GM13977 (cell line): ENCODE measurements at places on chromosomes 11 and 22.
A peak's percentile ranks its signal among the peaks of the same experiment; 100 is the strongest.

DNA sequence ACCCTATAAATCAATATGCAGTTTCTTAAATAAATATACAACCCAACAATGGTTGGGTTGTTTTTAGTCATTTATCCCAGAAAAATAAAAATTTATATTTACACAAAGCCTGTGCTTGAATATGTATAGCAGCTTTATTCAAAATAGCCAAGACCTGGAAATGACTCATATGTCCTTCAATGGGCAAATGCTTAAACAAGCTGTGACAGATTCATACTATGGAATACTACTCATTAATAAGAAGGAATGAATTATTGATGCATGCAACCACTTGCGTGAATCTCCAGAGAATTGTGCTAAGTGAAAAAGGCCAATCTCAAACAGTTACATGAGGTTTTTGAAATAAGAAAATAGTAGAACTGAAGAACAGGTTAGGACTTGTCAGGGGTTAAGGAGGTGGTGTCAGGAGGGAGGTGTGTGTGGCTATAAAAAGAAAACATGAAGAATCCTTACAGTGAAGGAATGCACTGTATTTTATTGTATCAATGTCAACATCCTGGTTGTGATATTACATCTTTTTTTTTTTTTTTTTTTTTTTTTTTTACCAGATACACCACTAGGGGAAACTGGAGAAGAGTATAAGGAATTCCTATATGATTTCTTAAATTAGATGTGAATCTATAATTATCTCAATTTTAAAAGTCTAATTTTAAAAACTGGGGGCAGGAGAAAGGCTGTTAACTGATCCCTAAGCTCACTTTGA is 82.4 kb upstream of the CD44 start:
- DNase-seq, result no peak

DNA sequence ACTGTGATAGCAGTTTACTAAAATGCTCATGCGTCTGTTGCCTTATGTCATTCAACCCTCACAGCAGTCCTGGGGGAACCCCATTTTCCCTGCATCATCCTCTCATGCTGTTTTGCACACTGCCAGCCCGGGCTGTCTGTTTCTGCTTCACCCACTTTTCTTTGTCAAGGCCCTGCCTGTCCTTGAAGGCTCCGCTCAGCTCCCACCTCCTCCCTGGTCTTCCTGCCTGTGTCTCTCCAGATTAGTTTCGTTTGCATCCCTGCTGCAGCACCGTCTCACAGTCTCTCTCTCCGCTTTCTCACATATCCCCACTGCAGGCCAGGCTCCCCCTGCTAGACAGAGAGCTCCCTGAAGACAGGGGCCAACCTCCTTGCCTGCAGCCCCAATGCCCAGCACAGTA is 29.9 kb downstream of the SERPINH1 start:
- DNase-seq, result no peak

DNA sequence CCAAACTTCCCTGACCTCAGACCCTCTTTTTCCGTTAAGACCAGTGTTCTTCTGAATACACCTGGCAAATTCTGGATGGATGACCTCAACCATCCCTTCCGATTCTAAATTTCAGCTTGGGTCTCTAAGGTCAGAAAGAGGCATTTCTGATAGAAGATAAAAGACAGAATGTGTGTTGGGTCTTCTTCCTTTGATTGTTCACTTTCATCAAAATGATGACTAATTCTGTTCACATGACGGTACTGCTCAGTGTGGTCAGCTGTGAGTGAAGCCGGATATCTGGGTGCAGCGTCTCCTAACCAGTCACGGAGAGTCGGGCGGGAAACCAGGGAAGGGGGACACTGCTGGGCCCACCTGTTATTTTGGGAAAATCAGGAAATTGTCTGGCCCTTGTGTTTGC is 151.6 kb upstream of the NAV2 start:
- no peak for DNase-seq

- DNase-seq, result no peak
Observed at GRCh38 chr22:44316393-44317122, 3.8 kb upstream of the SHISAL1 start.

GRCh38 chr11:121671283-121672168 is 218.8 kb upstream of the SORL1-AS1 start:
- no peak for DNase-seq

DNA sequence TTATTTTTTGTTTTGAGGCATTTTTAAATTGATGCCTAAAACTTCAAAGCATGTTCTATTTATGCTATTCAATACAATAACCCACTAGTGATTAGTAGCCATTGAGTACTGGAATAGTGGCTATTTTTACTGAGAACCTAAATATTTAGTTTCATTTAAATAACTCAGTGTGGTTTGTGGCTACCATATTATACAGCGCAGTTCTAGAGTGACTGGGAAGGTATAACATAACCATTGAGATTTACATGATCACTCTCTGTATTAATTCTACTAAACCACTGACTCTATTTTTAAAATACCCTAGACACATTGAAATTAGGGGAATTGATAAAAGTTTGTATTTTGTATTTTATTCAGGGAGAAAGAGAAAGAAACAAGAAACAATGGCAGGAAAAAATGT is 441.2 kb downstream of the CNTN5 start:
- no peak for DNase-seq

- DNase-seq, result no peak
Observed at GRCh38 chr11:19105011-19105410, 12.0 kb upstream of the ZDHHC13 start.

DNA sequence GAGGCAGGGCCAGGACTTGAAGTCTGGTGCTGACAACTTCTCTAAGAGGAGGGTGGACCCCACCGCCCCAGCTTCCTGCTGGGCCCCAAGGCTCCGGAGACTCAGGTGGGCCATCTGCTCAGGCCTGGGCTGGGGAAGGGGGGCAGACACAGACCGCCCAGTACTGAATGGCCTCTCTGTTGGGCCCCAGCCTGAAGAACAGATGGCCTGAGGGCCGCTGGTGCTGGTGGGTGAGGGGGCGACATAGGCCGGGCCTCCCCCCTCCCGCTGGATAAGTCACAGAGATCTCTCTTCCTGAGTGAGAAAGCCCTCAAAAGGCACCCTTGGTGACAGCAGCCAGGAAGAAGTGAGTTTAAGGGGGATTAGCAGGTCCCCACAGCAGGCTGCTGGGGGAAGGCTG is 12.5 kb upstream of the TP53I11 start:
- DNase-seq, result no peak

DNA sequence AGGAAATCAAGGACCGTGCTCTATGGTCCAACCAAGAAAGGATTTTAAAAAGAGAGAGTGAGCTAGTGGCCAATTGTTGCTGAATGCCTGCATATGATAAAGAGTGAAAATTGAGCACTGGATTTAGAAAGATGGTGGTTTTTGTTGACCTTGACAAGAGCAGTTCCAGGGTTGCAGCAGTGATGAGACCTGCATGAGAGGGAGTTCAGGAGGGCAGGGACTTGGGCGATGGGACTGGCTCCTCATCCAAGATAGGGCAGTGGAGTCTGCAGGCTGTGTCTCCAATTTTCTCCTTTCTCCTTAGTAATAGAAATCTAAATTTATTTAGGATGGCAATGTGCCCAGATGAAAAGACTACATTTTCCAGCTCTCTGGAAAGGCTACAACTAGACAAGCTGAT is 94.0 kb upstream of the B3GAT1 start:
- no peak for DNase-seq

- DNase-seq, result peak; percentile 86
Observed at GRCh38 chr11:69277074-69277809, 16.7 kb upstream of the MYEOV start.

DNA sequence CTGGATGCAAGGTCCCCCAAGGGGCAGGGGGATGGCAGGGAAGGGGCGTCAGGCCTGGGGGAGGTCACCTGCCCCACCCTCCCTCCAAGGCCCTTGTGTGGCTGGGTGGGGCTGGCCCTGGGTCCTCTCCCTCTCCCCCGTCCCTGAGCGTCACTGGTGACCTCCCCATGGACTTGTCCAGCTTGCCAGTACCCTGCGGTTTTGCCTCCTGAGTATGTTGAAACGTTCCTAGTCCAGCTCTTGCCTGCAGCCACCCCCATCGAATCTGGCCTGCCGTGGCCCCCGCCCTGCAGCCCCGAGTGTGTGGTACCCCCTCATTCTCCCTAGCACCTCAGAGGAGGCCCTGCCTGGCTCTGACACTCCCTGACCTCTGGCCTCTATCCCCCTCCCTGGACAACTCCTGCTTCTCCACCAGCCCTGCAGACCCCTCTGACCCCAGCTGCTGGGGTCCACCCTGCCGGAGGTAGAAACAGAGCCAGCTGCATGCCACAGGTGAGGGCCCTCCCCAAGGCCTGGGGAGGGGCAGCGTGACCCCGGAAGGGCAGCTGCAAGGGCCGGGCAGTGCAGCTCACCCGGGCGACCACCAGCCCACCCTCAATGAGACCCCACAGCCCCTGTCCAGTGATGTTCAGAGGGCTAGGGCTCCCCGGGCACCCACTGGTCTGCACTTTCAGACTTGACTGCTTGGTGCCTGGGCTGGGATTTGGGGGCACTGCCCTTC is 4.1 kb upstream of the MUC6 start:
- no peak for DNase-seq

DNA sequence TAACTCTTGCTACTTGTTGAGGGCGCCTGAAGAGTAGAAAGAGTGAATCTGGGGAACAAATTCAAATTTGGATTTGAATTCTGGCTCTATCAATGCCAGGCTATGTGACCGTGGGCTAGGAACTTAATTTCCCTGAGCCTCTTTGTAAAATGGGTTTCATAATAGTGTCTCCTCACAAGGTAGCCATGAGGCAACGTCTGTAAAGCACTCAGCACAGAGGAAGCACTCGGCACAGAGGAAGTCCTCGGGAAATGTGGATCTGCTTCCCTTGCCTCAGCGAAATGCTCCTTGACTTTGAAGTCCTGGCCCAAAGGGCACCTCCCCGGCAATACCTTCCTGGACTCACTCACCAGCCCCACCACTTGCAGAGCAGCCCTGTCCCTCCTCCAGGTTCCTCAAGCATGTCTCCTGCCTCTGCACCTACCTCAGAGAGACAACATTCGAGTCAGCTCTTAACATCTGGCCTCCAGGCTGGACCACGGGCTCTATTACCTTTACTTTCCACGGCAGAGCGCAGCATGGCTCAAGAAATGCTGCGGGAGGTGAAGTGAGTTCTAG is 17.7 kb downstream of the CD6 start:
- no peak for DNase-seq

DNA sequence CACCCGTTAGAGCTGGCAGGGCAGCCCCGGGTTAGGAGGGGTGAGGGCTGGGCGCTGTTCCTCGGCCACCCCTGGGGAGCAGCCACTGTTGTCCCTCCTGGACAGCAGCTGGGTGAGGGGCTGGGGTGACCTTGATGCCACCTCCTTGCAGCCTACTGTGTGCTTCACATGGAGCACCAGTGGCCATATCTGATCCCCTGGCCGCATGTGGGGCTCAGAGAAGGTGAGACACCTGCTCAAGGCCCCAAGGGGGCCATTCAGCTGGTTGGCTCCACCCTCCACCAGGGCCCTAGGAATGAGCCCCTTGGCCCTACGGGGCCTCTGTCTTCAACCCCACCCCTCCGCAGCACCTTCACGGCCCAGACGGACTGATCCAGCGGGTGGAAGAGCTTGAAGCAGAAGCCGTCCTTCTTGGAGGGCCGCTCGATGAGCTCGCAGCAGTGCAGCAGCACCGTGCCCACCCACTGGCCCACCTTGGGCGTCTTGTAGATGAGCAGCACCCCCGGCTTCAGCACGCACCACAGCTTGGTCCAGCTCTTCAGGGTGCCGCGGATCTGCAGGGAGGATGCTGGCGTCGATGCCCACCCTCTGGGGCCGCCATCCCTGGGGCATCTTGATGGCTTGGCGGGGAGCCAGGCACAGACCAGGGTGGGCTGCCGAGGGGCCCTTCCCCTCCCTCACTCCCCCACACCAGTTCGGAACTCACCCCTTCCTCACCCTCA is 44.9 kb downstream of the OSBPL5 start:
- DNase-seq, result no peak

- no peak for DNase-seq
Observed at GRCh38 chr11:34787348-34787747, 128.8 kb downstream of the APIP start.

DNA sequence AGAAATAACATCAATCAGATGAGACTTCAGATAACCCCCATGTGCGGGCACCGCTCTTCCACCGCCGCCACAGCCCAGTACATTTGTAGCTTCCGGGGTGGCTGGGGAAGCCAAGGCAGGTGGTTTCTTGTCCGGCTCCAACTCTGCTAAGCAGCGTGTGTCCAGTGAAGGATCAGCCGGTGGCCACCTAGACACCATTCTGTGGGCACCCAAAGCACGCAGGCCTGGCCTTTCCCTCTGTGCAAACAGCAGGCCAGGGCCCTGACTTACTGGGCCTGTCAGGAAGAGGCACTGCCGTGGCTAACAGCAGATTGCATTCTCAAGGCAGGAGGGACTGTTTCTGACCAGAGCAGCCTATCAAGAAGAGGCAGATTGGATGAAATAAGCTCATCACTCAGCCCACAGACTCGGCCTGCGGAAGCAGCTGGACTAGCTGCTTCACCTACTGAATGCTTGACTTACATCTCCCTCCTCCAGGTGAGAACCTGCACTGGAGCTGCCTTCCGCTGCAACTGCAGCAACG is 74.8 kb downstream of the ETS1 start:
- no peak for DNase-seq

DNA sequence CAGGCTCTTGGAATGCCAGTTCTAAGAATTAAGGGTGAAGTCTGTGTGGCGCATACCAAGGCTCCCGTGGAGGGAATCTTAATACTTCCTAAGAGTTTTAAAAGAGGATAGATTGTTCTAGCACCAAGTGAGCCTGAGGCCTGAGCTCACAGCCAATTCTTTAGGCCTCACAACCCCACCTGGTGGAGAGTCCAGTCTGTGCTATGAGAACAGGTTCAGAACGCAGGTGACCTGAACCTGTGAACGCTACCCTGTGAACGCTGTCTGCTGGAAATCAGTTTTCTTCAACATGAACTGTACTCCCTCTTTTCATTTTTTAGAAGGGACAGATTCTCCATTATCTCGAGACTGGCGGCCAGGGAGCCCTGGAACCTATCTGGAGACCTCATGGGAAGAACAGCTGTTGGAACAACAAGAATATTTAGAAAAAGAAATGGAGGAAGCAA is 43.2 kb upstream of the DLAT start:
- peak; percentile 72 for DNase-seq

DNA sequence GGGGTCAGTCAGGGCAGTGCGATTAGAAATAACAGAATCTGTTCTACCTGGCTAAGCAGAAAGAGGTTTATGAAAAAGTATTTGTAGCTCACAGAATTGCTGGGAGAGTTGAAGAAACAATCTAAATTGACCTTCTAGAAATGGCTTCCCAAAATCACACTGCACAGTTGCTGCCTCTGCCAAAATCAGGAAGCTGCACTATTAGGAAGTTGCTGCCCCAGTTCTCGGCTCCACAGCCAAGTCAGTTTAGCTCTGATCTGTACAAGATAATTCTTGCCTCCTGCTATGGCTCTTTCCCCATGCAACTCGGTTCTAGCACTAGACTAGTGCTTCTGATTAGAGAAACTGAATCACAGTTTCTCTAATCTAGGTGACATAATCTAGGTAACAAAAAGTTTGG is 16.0 kb upstream of the CCDC90B start:
- no peak for DNase-seq

DNA sequence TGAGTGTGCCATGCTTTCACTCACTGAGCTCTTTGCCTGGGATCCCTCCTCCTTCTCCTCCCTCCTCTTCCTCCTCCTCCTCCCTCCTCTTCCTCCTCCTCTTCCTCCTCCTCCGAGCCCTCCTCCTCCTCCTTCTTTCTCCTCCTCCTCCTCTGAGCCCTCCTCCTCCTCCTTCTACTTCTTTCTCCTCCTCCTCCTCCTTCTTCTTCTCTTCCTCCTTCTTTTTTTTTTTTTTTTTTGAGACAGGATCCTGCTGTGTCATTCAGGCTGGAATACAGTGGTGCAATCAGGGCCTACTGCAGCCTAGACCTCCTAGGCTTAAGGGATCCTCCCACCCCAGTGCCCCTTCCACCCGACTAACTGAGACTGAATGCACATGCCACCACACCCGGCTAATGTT is 62.3 kb downstream of the DEUP1 start:
- DNase-seq, result no peak

- peak; percentile 59 for DNase-seq
Observed at GRCh38 chr22:20116376-20116950, 559 bp downstream of the RANBP1 start.
